ENCODE measurements at places on chromosomes 16 and 17.

GRCh38 chr17:5203178-5203907, 11.7 kb upstream of the ZNF594 start:
- no peak for DNase-seq

DNA sequence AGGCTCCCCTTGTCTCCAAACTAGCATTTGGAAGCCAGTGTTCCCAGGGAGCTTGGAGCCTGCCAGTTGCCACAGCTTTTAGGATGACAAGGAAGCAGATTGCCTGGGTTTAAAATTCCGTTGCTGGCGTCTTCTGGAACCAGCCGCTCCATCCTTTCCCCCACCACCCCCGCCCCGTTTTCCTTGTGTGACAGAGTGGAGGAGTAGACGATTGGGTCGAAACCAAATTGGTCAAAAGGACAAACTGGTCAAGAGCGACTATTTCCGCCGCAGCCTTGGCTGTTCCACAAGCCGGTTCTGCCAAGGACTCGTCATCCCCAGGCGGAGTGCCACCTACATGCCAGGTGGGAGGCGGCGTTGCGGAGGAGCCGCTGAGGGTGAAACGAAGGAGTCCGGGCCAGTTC, 91.1 kb downstream of the RPA1 start:
- DNase-seq: no peak

GRCh38 chr17:81049973-81050551, 15.1 kb downstream of the BAIAP2 start:
- no peak for DNase-seq

- DNase-seq: peak; percentile 26
These were observed 11.1 kb downstream of the SCN4A start for GRCh38 chr17:63961355-63962212.

GRCh38 chr17:20043021-20043420, 33.9 kb downstream of the SPECC1 start:
- no peak for DNase-seq

DNA sequence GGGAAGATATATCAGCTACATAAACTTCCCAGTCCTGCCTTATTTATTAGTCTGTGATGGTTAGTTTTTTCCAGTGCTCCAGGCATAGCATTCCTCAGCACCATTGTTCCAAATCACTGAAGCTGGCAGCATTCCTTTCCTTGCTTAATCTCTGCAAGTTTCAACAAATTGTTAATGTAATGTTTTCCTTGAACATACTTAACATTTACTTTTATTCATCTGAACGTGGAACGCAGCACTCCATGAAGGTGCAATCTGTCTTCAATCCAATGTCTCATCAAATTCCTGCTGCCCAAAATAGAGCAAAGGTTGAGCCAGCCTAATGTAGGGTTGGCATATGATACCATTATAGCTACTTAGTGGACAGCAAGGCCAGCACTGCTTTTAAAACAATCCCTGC, 441.1 kb upstream of the RBFOX1 start:
- DNase-seq: no peak

- no peak for DNase-seq
These were observed 70.1 kb downstream of the KCNJ2 start for GRCh38 chr17:70239391-70239826.

GRCh38 chr16:81564421-81564911, 119.9 kb downstream of the CMIP start:
- no peak for DNase-seq

- no peak for DNase-seq
These were observed 36.6 kb downstream of the ANKRD11 start for GRCh38 chr16:89453501-89454321.

- DNase-seq: no peak
These were observed 13.1 kb upstream of the MMD start for GRCh38 chr17:55434721-55435120.

GRCh38 chr17:29567304-29567553, 392 bp upstream of the ABHD15 start:
- no peak for DNase-seq

DNA sequence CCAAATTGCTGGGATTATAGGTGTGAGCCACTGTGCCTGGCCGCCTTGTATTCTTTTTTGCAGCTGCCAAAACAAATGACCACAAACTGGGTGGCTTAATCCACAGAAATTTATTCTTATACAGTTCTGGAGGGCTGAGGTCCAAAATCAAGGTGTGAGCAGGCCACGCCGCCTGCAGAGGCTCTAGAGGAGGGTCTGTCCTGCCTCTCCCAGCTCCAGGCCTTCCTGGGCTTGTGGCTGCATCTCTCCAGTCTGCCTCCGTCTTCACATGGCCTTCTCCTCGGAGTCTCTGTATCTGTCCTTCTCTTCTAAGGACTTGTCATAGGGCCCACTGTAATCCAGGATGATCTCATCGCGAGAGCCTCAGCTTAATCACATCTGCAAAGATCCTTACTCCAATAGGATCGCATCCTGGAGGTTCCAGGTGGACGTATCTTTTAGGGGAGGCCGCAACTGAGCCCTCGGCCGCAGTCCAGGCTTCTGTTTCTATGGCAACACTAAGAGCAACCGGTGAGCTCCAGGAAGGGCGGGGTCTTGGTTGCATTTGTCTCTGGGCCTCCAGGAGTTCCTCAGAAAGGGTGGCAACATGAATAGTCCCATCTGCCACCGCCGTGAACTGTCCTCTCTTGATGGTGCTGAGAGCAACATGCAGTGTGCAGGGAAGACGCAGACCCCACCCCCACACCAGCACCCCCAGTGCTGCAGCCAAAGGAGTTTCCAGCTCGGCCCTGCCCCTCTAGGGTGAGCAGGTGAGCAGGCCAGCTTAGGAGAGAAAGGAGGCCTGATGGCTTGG, 29.5 kb upstream of the CREBBP start:
- DNase-seq: no peak

DNA sequence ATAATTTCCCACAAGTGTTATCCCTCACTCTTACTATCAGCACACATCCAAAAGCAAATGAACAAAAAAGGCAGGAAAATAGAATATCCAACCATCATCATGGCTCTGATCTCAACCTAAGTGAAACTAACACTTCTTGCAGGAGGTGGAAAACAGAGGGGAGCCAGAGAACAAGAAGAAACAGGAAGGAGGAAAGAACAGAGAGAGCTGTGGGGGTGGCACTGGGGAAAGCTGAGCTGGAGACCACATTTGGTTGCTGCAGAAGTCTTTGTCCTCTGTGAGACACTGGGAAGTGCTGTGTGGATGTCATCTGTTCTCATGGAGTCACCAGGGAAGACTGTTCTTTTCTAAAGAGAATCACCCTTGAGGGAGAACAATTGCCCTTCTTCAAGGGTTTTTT, 34.7 kb downstream of the GRB7 start:
- DNase-seq: no peak

DNA sequence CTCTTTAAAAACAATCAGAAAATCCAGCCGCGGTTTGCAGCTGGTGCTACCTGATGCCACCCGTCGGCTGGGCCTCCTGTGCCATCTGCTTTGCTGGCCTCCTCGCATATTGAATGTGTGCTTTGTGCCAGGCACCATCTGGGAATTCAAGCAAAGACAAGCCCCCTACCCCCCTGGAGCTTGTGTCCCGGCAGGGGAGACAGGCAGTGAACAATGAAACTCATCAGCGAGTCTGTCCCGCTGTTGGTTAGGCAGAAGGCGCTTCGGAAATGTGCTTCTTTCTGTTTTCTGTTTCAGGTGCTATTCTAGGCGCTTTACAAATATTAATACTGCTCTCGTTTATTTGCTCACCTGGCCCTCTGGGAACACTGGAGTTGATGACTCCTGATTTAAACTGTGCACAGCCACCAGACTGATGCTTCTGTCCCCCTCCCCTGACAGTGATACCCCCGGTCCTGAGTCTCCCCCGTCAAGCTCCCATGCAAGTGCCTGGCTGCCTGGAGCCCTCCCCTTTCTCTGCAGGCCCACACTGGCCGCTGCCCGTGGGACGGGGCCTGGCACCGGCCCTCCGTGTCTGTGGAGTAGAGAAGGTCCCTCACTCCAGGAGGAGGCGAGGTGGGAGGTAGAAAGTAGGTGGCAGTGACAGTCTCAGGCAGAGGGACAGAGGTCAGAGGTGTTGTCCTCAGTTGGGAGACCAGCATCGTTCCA, 126.1 kb upstream of the PLCG2 start:
- DNase-seq: no peak

- no peak for DNase-seq
These were observed 674 bp downstream of the ZNF688 start for GRCh38 chr16:30570636-30571444.

DNA sequence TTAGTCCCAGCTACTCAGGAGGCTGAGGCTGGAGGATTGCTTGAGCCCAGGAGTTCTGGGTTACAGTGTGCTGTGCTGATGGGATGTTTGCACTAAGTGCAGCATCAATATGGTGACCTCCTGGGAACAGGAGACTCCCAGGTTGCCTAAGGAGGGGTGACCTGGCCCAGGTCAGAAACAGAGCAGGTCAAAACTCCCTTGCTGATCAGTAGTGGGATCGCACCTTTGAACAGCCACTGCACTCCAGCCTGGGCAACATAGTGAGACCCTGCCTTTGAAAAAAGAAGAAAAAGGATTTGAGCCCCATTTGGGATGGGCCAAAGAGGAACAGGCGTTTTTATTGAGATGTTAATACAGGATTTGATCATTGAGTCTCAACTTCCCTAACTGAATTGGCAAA, 30.6 kb downstream of the CLUH start:
- DNase-seq: no peak

DNA sequence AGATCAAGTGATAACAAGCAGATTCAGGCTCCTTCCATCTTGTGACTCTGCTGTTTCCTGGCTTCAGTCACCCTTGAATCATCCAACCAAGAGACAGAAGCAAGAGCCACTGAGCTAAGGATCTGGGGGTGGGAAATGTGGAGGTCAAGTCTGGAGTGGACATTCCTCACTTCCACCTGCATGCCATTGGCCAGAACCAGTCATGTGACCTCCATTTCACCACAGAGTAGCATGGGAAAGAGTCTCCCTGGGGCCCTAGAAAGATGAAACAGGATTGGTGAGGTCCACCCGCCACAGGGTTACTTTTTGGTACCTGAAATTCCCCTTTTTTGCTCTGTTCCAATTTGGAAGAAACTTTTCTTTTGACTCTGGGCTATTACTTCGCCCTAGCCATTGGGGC, 1006.0 kb upstream of the EEF2KMT start:
- no peak for DNase-seq

DNA sequence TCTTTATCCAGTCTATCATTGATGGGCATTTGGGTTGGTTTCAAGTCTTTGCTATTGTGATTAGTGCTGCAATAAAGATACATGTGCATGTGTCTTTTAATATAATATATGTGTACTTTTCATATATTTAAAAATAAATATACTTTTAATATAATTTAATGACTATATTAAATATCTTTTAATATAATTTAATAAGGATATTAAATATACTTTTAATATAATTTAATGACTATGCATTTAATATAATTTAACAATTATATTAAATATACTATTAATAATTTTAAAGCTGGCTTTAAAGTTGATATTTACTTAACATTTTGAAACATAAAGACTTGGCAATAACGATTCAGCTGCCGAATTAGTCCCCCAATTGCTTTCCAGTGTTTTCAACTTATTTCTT, 1.2 kb downstream of the CCL23 start:
- no peak for DNase-seq

GRCh38 chr16:71594000-71594646, 17.2 kb upstream of the TAT start:
- no peak for DNase-seq

- DNase-seq: no peak
These were observed 2.4 kb upstream of the CCL3L1 start for GRCh38 chr17:36198831-36199465.

- DNase-seq: no peak
These were observed 85.0 kb downstream of the PMP22 start for GRCh38 chr17:15180121-15180561.

- DNase-seq: no peak
These were observed 325.3 kb downstream of the UTP18 start for GRCh38 chr17:51585514-51586104.

DNA sequence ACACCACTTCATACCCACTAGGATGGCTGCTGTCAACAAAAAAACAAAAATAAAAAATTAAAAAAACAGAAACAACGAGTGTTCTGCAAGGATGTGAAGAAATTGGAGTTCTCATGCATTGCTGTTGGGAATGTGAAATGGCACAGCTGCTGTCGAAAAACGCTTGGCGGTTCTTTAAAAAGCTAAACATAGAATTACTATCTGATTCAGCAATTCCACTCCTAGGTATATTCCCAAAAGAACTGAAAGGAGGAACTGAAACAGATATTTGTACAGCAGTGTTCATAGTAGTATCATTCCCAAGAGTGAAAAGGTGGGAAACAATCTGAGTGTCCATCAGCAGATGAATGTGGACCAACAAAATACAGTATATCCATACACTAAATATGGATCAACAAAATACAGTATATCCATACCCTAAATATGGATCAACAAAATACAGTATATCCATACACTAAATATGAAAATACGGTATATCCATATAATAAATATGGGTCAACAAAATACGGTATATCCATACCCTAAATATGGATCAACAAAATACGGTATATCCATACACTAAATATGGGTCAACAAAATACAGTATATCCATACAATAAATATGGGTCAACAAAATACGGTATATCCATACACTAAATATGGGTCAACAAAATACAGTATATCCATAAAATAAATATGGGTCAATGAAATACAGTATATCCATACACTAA, 8.7 kb downstream of the METTL16 start:
- DNase-seq: no peak

- DNase-seq: no peak
These were observed 52.7 kb downstream of the TBC1D16 start for GRCh38 chr17:79982986-79983385.

GRCh38 chr17:1865252-1866037, 35.6 kb downstream of the RPA1 start:
- DNase-seq: no peak

DNA sequence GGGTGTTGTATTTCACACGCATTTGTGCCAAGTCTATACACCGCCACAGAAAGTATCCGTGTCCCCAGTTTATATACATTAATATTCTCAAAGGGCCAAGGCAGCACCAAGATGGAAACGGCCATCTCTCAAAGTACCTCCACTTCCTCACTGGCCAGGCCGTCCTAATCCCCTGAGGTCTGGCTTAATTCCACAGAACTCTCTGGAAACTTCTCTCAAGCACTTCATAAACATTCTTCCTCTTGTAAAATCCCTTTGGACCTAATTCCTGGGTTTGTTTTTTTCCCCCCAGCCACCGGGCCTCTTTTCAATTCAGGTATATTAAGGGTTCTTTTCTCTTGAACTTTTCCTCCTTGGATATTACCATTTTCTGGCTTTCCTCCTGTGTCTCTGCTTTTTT, 5.1 kb upstream of the ERN1 start:
- no peak for DNase-seq

Data from stimulated activated naive CD4-positive, alpha-beta T cell treated with Interleukin-2 at 50 U/mL for 16 hours (primary cell).